Esophagus muscularis mucosa (tissue), 4 donors: ENCODE measurements at places on chromosomes 5 and 9.

DNA sequence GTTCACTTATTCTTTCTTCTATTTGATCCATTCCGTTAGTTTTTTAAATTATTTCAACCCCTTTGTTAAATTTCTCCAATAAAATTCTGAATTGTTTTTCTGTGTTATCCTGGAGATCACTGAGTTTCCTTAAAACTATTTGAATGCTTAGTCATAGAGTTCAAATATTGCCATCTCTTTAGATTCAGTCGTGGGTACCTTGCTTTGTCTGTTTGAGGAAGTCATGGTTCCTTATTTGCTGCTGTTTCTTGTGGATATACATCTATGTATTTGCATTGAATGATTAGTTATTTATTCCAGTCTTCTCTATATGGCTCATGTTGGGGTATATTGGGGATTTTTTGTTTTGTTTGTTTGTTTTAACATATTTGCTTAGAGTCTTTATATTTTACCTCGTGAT, 80.6 kb downstream of the HINT1 start:
- H3K4me3 ChIP-seq: no peak overlapping the region
- H3K27ac ChIP-seq: no peak overlapping the region
- H3K36me3 ChIP-seq: no peaks in the 10 kb centered on the region

- H3K27ac ChIP-seq: no peak overlapping the region
- no peak for DNase-seq
- no peaks in the 10 kb centered on the region for H3K4me1 ChIP-seq
- H3K36me3 ChIP-seq: no peaks in the 10 kb centered on the region
- H3K27me3 ChIP-seq: no peaks in the 10 kb centered on the region
These were observed 526.3 kb downstream of the GABRG2 start for GRCh38 chr5:162593881-162594280.

GRCh38 chr9:109020581-109021511, 7.5 kb upstream of the CTNNAL1 start:
- H3K27me3 ChIP-seq: no peaks in the 10 kb centered on the region
- no peak overlapping the region for H3K4me3 ChIP-seq
- H3K27ac ChIP-seq: no peak overlapping the region
- DNase-seq: no peak
- no peaks in the 10 kb centered on the region for H3K36me3 ChIP-seq

DNA sequence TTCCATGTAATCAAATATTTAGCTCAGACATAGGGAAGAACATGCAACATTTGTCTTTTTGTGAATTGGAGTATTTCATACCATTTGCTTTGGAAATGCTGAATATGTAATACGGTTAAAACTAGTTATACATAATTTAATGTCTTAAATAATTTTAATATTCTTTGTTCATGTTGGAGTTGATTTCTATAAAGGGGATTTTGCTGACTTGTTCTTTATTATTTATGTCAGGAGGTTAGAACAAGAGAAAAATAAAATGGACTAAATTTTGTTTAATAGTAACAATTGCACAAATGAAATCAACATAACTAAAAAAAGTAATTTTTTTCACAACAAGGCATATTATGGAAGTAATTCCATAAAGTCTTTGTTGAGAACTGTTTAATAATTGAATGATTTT, 170.0 kb upstream of the CDH18 start:
- H3K36me3 ChIP-seq: no peaks in the 10 kb centered on the region
- H3K27ac ChIP-seq: no peak overlapping the region
- no peaks in the 10 kb centered on the region for H3K4me1 ChIP-seq
- DNase-seq: no peak
- H3K27me3 ChIP-seq: no peaks in the 10 kb centered on the region
- H3K4me3 ChIP-seq: no peak overlapping the region

GRCh38 chr5:172802567-172803176, 31.4 kb upstream of the ERGIC1 start:
- no peaks in the 10 kb centered on the region for H3K36me3 ChIP-seq
- H3K27me3 ChIP-seq: no peaks in the 10 kb centered on the region
- no peak for DNase-seq

DNA sequence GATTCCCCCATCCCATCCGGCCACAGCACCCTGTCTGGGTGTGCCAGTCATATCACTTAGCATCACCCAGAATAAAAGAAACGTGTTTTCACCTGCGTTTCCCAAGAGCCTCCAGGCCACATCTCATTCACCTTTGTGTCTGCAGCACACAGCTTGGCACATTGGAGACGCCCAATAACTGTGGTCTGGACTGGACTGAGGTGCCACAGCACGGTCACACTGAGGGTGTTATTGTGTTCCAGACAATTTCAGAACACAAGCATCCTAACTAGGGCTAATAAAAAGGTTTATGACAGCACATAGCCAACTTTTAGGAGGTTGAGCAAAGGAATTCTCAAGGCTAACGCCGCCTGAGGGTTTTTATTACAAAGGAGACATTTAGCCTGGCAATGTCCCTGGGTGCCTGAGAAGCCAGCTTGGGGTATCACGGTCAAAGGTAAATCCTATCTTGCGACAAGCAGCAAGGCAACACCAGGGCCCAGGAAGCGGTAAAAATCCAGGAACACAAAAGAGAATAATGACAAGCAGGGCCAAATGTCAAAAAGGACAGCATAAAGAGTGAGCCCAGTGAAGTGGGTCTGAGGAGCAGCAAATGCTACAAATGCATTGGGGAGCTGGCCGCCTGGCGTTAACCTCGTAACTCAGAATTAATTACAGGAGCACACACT, 3.4 kb downstream of the EPB41L4B start:
- no peak for DNase-seq
- no peaks in the 10 kb centered on the region for H3K27me3 ChIP-seq
- H3K4me3 ChIP-seq: no peak overlapping the region
- H3K4me1 ChIP-seq: peaks cover 18% of the 10 kb centered on the region
- H3K36me3 ChIP-seq: no peaks in the 10 kb centered on the region
- no peak overlapping the region for H3K27ac ChIP-seq

DNA sequence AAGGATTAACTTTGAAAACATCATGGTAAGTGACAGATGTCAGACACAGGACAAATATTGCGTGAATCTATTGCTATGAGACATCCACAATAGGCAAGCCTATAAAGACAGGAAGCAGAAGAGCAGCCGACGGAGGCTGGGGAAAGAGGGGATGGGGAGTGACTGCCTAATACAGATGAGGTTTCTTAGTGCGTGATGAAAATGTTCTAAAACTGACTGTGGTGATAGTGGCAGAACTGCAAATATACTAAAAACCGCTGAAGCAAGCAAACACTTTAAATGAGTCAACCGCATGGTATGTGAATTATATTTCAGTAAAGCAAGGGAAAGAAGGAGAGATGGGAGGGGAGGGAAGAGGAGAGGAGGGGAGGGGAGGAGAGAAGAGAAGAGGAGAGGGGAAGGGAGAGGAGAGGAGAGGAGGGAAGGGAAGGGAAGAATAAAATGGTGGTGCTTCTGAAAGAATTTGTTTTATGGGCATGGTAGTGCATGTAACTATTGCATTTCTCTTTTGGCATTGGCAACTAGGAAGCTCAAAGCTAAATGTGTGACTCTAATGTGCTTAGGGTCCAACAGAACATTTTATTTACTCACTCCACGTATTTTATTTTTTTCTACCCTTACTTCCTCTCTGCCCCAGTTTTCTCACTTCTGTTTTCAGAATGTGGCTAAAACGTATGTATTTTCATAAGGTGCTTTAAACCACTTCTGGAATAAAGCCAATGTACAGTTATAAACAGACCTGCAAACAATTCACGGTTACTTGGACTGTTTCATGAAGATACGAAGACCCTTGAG, 21.3 kb downstream of the AKNA start:
- peaks cover 3% of the 10 kb centered on the region for H3K4me1 ChIP-seq
- no peak overlapping the region for H3K4me3 ChIP-seq
- no peak for DNase-seq
- H3K27ac ChIP-seq: no peak overlapping the region
- no peaks in the 10 kb centered on the region for H3K27me3 ChIP-seq
- H3K36me3 ChIP-seq: peaks cover 88% of the 10 kb centered on the region

DNA sequence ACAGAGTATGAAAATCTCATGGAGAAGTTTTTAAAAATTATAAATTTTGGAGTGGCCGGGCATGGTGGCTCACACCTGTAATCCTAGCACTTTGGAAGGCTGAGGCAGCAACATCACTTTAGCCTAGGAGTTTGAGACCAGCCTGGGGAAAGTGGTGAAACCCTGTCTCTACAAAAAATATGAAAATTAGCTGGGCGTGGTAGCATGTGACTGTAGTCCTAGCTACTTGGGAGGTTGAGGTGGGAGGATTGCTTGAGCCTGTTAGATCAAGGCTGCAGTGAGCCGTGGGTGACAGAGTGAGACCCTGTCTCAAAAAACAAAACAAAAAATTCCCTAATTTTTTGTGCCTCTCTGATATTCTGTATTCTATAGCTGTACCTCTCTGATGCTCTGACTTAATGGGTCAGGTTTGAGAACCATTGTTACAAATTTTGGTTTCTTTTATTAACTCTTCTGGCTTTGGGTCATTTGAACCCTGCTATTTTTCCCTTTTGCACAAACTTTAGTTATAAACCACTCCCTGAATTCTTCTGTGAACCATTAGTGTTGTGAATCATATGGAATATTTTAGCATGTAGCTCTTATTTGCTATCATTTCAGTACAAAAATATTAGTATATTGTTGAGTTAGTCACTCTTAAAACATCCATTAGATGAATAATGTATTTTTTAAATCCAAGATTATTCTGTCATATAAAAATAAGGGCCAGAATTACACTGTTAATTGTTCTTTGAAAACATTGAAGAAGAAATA, 51.0 kb downstream of the FER start:
- H3K27me3 ChIP-seq: no peaks in the 10 kb centered on the region
- H3K27ac ChIP-seq: no peak overlapping the region
- no peak overlapping the region for H3K4me3 ChIP-seq
- no peaks in the 10 kb centered on the region for H3K36me3 ChIP-seq

GRCh38 chr9:1431461-1431860, 381.3 kb downstream of the DMRT2 start:
- no peaks in the 10 kb centered on the region for H3K36me3 ChIP-seq
- H3K27me3 ChIP-seq: no peaks in the 10 kb centered on the region
- no peaks in the 10 kb centered on the region for H3K4me1 ChIP-seq
- no peak overlapping the region for H3K4me3 ChIP-seq
- H3K27ac ChIP-seq: no peak overlapping the region
- no peak for DNase-seq

DNA sequence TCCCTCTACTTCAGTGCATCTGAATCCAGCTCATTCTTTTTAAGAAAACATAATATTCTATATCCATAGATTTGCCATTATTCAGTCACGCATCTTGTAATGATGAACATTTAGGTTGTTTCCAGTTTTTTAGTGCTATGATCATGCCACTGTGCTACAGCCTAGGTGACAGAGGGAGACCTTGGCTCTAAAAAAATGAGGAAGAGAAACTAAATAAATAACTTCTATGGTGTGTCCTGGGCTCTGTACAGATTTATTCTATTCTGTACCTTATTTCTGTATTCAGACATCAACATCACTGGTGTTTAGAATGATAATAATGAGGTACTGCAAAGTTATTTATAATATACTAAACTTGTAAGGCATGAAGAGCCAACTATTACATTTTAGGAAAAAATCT, 45.9 kb downstream of the PDE8B start:
- DNase-seq: no peak
- H3K4me3 ChIP-seq: no peak overlapping the region
- H3K4me1 ChIP-seq: no peaks in the 10 kb centered on the region
- H3K27ac ChIP-seq: no peak overlapping the region
- no peaks in the 10 kb centered on the region for H3K27me3 ChIP-seq
